Stimulated activated CD4-positive, alpha-beta T cell treated with anti-CD3 and anti-CD28 coated beads, Interleukin-15, amount 100 ng/mL, for 1 hour (primary cell): ENCODE measurements at places on chromosomes 16 and 17.

DNA sequence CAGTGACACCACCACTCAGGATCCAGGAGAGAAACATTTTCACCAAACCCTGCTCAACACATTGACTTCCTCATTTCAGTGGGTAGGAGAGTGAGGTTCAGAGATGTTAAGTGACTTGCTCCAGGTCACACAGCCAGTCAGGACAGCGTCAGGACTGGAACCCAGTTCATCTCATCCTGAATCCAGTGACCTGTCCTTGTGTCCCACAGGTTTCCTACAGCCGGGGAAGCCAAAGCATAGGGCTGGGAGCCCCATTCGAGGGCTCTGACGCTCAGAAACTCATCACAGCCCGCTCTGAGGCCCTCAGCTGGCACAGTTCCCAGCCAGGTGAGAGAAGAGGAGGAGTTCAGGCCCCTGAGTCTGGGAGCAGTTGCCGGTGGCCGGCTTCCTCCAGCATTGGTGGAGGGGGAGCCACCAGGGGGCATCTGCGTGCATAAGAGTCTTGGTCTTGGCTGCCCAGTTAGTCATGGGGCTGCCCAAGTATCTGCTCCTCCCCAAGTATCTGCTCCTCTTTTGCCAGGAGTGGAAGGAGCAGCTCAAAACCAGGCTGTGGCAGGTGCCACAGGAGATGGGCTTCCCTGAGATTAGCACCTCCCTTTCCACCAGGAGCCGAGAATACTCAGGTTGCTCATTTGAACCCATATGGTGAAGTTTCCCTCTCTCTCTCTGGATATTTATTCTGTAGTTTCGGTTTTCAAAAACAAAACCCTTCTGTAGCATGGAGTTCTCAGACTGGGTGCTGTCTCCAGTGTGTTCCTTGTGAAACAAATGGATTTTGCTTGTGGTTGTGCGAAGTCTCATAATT, 56.0 kb downstream of the TNFRSF13B start:
- DNase-seq = no peak

DNA sequence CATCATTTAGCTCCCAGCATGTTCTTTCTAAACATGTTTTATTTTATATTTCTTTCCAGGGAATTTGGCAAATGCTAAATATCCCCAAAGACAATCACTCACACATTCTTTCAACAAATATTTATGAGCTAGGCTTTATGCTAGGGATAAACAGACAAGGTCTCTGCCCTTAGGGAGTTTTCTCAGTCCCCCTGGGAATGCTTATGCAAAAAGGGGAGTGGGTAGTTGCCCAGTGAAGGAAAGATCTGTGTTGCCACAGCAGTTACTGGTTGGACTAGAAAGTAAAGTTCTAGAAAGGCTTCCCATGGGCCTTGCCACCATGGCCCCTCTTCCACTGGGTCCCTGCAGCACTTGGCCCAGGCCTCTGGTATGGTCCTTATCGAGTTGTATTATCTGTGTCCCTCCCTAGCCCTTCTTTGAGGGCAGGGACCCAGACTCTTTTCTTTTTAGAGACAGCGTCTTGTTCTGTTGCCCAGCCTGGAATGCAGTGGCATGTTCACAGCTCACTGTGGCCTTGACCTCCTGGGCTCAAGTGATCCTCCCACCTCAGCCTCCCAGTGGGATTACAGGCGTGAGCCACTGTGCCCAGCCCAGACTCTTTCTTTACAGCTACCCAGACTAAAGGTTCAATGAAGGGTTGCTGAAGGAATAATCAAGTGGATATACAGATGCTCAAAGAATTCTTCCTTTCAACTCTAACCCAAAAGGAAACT, 78.0 kb downstream of the YPEL2 start:
- no peak for DNase-seq

- DNase-seq = no peak
Observed at GRCh38 chr17:68514831-68515635, 2.8 kb downstream of the PRKAR1A start.

- no peak for DNase-seq
Observed at GRCh38 chr17:8520981-8521380, 85.3 kb downstream of the NDEL1 start.

DNA sequence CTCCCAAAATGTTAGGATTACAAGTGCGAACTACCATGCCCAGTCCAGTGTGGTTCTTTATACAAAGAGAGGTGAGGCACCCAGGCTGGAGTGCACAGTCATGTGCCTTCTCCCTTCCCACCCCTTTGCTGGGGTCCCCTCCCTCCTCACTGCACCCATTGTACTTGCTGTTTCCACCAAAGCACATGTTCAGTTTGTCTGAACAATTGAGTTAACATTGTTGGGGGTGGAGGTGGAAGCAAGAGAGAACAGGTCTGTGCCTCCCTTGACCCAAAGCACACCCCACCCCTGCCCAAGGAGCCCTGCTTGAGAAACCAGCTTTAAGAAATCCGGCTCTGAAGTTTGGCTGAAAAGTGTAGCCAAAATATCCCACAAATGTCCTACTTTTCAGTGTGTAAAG, 142.3 kb upstream of the CDH5 start:
- DNase-seq = no peak

DNA sequence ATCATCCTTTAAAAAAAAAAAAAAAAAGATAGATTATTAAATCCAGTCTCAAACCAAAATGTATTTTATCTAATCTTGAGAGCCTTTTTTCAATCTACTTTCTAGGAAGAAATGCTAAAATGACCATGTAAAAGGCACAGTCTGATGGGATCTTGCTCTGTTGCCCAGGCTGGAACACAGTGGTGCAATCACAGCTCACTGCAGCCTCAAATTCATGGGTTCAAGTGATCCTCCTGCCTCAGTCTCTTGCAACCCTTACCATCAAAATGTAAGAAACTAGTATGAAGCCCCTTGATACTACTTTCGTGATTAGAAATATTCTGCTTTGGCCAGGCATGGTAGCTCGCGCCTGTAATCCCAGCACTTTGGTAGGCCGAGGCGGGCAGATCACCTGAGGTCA, 70.8 kb downstream of the HELZ start:
- no peak for DNase-seq

DNA sequence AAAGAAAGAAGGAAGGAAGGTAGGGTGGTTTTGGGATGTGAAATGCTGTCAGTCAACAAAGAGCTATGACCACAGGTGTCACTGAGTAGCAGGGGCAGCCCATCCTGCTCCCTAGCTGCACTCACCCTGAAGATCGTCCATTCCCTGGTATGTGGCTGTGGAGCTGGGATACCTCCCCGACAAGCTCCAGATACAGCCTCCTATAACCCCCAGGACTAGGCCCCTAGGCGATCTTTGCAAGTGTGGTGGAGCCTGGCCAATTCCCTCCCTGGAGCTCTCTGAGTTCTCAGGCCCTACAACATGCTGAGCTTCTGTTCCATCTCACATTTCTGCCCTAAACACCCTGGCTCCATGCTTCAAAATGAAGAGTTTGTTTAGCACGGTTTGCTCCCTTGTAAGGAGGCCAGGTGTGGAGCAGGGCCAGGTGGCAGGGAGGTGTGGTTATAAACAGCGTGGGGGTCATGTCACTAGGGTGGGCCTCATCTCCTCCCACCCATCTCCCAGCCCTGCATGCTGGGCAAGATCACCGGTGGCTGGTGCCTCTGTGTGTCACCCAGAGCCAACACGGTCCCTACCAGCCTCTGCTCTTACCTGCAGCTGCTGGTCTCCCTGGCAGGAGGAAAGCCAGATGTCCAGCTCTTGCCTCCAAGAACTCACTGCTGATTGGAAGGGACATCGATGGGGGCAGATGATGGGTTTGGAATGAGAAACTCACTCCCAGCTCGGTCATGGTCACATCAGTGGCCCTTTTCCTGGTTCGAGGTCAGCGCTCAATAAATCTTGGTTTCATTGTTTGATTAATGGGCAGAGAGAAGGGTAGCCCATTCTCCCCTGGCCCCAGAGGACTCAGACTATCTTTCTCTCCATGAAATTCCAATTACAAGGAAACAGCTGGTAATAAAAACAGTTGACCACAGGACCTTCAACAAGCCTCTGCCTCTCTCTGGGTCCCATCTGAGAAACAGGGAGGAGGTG, 511.0 kb upstream of the CDH5 start:
- no peak for DNase-seq

GRCh38 chr17:6162216-6162615, 92.0 kb downstream of the WSCD1 start:
- no peak for DNase-seq

DNA sequence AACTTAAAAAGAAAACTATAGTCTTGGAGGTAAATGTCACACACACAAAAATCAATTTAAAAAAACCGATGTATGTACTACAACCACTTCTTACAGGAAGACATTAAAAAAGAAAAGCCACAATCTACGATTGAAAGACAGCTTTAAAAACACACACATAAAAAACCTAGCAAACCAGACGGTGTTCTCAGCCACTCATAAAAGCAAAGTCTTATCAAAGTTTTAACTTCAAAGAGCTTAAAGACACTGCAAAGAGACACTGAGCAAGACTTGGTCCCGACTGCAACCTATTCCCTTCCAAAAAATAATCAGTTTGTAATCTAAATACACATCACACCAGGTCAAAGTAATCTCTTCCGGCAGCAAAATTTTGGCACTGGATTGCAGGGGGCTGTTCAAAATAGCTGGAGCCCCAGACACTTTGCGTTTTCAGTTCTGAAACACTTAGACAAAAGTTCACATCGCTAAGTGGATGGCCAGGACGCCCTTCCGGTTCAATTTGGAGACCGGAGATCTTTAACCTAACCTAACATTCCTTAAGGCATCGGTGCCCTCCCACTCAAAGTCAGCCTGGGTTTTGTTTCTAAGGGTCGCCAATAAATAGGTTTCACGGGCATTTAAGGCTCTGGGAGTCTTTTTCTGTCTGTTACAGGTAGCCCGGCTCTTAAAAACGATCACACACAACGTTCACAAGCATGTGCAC, 2.6 kb downstream of the ZCCHC14 start:
- no peak for DNase-seq
